ENCODE measurements at places on chromosomes 4 and X.

DNA sequence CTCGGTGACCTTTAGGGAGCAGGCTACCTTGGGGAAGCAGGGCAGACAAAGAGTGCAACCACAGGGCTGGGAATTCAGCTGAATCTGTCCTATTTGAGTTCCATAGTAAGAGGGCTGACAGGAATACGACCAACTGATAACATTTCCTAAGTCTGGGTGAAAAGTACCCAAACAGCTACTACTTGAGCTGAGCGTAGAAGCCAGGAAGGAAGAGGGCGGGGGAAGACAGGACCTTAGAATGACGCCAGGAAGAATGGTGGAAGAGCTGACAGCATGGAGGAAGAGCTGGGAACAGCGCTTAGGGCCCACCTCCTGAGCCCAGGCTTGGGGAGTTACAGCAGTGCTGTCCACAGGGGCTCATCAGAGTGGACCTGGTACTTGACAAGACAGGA lies 14.4 kb downstream of the MECP2 start:
- peak overlapping the region; percentile 58 for H3K4me3 ChIP-seq
- peaks cover 18% of the 10 kb centered on the region for H3K4me1 ChIP-seq
- H3K27me3 ChIP-seq = peaks cover 5% of the 10 kb centered on the region
- H3K36me3 ChIP-seq = no peaks in the 10 kb centered on the region
- peak overlapping the region; percentile 72 for H3K27ac ChIP-seq

GRCh38 chrX:20606831-20607230 lies 340.1 kb upstream of the RPS6KA3 start:
- H3K27ac ChIP-seq = no peak overlapping the region
- no peak overlapping the region for H3K4me3 ChIP-seq
- H3K36me3 ChIP-seq = no peaks in the 10 kb centered on the region

GRCh38 chrX:136752796-136753195 lies 27.9 kb downstream of the ARHGEF6 start:
- DNase-seq = no peak
- peaks cover 35% of the 10 kb centered on the region for H3K4me1 ChIP-seq
- no peak overlapping the region for H3K4me3 ChIP-seq
- no peaks in the 10 kb centered on the region for H3K36me3 ChIP-seq
- H3K27me3 ChIP-seq = peaks cover 5% of the 10 kb centered on the region

DNA sequence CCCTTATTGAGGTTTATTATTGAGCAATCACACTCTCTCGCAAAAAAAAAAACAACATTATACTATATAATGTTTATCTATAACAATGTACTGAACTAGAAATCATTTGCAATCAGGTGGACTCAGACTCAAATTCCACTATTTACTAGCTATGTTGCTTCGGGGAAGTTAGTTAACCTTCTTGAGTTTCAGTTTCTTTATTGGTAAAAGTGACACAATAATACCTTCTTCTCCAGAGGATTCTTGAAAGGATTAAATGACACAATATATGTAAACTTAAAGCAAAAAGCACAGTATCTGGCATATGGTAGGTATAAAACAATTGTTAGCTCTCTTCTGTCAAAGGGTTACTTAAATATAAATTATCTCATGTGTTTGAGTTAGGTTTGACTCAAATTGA lies 31.5 kb upstream of the HDAC8 start:
- no peaks in the 10 kb centered on the region for H3K4me1 ChIP-seq
- no peaks in the 10 kb centered on the region for H3K36me3 ChIP-seq
- peaks cover 27% of the 10 kb centered on the region for H3K27me3 ChIP-seq
- DNase-seq = no peak
- peak overlapping the region; percentile 42 for H3K4me3 ChIP-seq

DNA sequence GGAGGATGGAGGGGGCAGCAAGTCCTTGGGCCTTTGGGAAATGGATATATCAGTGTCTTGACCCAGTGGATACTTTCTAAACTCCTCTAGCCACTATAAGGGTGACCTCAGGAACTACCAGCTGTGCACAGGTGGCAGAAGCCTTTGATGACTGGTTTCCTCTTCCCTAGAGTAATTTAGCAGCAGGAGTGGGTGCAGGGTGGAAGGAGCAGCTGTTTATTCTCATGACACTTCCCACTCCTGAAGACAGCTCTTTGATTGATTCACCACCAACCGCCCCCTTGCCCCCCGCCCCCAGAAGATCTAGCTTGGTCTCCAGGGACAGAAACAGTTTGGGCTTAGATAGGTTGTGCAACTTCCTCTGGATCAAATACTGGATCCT lies 63.0 kb downstream of the GPC3 start:
- peaks cover 10% of the 10 kb centered on the region for H3K4me1 ChIP-seq
- no peak overlapping the region for H3K4me3 ChIP-seq
- peak overlapping the region; percentile 80 for H3K27ac ChIP-seq
- no peaks in the 10 kb centered on the region for H3K36me3 ChIP-seq

GRCh38 chr4:7103607-7104365 lies 35.9 kb upstream of the GRPEL1 start:
- no peak for DNase-seq
- H3K27me3 ChIP-seq = peaks cover 8% of the 10 kb centered on the region
- no peaks in the 10 kb centered on the region for H3K36me3 ChIP-seq
- no peak overlapping the region for H3K27ac ChIP-seq
- H3K4me1 ChIP-seq = peaks cover 13% of the 10 kb centered on the region

- H3K4me3 ChIP-seq = no peak overlapping the region
- no peak overlapping the region for H3K27ac ChIP-seq
- no peaks in the 10 kb centered on the region for H3K27me3 ChIP-seq
These were observed 27.3 kb downstream of the WDR1 start for GRCh38 chr4:10089346-10089745.

DNA sequence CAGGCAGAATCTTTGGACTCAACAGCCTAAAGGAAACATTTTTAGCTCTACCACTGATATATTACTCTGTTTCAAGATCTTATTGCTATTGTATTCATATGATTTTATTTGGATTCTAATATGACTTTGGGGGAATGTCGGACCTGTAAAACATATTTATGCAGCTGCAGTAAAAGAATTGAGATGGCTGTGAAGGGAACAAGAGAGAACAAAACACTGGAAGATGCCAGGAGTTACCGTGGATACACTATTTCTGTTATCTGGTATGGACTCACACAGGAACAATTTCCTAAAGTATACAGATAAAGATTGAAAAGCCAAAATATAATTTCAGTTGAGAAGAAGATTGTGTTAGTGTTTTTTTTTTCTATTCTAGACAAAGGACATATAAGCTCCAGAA lies 113.0 kb upstream of the DCLK2 start:
- H3K27me3 ChIP-seq = peaks cover 14% of the 10 kb centered on the region
- H3K4me1 ChIP-seq = no peaks in the 10 kb centered on the region
- DNase-seq = no peak
- H3K4me3 ChIP-seq = no peak overlapping the region

- H3K4me3 ChIP-seq = no peak overlapping the region
- H3K27ac ChIP-seq = no peak overlapping the region
- no peak for DNase-seq
These were observed 141.9 kb downstream of the ADGRL3 start for GRCh38 chr4:61342061-61342460.

DNA sequence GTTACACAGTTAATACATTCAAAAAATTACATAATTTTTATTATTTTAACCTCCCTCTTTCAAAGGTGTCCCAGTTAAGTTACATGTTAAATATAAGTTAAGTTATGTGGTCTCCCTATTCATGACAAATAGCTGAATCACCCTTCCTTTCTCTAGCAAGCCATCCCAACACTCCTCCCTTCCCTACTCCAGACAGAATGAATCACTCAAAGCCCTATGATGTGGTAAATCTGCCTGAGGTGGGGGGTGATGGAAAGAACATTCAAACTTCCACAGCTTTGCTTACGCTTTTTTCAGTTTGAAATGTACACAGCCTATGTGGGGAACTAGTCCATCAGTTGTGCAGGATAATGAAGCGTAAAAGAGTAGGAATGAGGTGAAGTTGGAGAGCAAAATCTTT lies 90.2 kb downstream of the CXCL13 start:
- H3K36me3 ChIP-seq = no peaks in the 10 kb centered on the region
- H3K4me3 ChIP-seq = no peak overlapping the region
- no peak for DNase-seq
- H3K27ac ChIP-seq = no peak overlapping the region

DNA sequence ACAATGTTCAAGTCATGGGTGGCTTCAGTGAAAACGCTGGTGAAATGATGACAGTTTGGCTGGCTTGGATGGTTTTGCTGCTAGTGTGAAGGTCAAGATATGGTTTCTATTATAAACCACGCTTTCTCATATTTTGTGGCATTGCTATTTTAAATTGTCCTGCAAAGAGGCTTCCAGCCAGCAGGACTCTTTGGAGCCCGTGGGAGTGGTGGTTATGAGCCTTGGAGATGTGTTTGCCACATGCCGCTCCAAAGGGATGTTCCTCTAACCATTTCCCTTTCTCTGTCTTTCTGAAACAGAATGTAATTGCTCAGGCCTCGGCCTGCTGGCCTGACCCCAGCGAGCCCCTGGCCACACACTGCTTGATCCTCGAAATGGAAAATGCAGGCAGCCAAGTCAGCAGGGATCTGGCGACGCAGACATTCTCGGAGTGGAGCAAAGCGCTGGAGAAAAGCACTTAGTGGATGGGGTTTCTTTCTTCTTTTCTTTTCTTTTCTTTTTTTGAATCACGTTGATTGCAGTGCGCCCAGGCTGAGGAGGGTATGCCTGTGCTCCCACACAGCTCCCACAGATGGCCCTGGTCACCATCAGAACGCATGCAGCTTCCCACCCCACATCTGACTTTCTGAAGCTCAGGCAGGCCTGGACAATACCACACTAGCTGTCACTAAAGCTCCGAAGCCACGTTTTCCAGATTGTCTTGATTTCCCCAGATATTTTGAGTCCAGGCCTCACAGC lies 114.0 kb downstream of the ENPP6 start:
- H3K36me3 ChIP-seq = no peaks in the 10 kb centered on the region
- peaks cover 3% of the 10 kb centered on the region for H3K4me1 ChIP-seq
- H3K27ac ChIP-seq = no peak overlapping the region
- H3K27me3 ChIP-seq = peaks cover 14% of the 10 kb centered on the region

GRCh38 chr4:139718358-139718757 lies 52.7 kb downstream of the MGST2 start:
- no peak overlapping the region for H3K4me3 ChIP-seq
- no peaks in the 10 kb centered on the region for H3K4me1 ChIP-seq
- no peaks in the 10 kb centered on the region for H3K36me3 ChIP-seq
- no peaks in the 10 kb centered on the region for H3K27me3 ChIP-seq
- no peak for DNase-seq

DNA sequence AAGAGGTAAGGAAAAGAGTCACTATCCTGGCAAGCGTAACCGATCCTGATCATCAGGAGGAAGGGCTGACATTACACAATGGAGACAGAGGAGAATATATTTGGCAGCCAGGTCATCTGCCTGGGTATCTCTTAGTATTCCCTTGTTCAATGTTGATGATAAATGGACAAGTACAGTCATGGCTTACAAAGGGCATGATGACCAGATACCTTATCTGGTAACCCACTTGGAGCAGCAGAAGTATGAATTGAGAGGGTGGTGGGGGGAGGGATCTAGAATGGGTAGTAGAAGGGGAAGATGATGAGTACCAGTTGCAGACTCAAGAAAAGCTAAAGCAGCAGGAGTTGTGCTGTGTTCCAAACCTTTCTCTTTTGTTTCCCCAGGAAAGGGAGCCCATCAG lies 17.3 kb downstream of the F8 start:
- no peak overlapping the region for H3K27ac ChIP-seq
- peaks cover 15% of the 10 kb centered on the region for H3K27me3 ChIP-seq
- no peak for DNase-seq
- H3K4me1 ChIP-seq = peaks cover 3% of the 10 kb centered on the region
